ENCODE measurements at places on chromosomes 11 and 22.

DNA sequence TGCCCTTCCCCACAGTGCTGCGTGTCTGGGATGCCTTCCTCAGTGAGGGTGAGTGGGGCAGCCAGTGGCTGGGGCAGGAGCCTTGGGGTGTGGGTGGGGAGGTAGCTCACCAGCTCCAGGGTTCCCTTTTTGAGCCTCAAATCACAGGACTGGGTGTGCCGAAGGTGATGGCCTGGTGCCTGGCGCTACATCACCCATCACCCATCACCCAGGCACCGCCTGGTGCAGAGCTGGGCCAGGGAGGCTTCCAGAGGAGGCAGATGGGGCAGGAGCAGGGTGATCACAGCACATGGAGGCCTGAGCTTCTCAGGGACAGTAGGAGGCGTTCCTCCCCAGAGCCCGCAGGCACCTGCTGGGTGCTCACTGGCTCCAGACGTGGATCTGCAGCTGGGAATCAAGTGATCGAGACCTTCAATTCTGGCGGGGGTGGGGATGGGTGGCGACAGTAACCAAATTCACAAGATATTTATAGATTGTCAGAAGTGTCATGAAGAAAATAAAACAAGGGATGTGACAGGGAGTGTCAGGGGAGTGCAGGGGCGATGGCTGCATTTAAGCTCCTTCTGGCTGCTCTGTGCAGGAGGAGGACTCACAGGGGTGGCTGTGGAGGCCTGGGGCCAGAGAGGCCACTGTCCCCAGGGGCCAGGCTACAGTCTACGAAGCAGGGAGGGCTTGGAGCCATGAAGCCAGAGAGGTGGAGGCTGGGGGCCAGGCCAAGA lies 3.2 kb downstream of the TBC1D10C start:
- no peak for DNase-seq

GRCh38 chr11:111352231-111352746 lies 26.8 kb downstream of the POU2AF1 start:
- no peak for DNase-seq

DNA sequence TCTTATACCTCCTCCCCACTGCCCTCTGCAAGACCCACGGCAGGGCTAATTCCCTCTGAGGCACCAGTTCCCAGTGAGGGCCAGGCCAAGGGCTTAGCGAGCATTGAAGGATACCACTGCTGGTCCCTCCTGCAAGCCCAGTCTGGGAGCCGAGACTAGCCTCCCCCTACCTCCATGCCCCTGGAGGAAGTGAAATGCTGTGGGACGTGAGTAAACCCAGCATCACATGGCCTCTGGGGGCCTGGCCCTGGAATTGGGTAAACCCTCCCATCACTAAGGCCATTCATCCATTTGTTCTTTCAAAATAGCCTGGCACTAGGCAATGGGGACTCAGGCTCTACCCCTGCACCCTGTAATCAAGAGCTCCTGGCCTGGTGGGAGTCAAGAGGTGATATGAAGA lies 24.7 kb downstream of the ARAP1 start:
- DNase-seq = no peak

GRCh38 chr22:36611241-36611976 lies 82.4 kb upstream of the EIF3D start:
- no peak for DNase-seq

- no peak for DNase-seq
Observed at GRCh38 chr11:8757047-8757446, 74.5 kb downstream of the RPL27A start.

GRCh38 chr11:59510941-59511589 lies at the start of gene OR4D9:
OR4D9 (plus strand) TSS chr11:59511539; CDS start chr11:59514913, 3,374 bp downstream.
- no peak for DNase-seq

GRCh38 chr11:130848361-130849214 lies 67.7 kb downstream of the SNX19 start:
- DNase-seq = no peak

- DNase-seq = peak; percentile 46
Observed at GRCh38 chr22:19143967-19144400, 467 bp downstream of the ESS2 start.

DNA sequence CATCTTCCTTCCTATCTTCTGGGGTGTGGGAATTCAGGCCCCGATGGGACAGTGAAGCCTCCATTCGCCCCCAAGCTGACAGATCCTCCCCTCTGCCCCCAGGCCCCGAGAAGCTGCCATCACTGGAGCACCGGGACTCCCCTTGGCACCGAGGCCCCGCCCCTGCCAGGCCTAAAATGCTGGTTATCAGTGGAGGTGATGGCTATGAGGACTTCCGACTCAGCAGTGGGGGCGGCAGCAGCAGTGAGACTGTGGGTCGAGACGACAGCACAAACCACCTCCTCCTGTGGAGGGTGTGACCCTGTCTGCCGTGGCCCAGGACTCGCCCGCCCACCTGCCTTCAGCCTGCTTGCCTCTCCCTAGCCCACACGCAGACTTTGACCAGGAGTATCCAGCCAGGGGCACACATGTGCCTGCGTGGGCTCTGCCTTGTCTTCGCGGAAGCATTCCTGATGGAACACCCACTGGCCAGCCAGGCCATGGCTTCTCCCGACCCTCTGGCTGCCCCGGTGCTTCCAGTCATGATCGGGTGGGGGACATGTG lies 8.6 kb upstream of the RELT start:
- DNase-seq = no peak

- no peak for DNase-seq
Observed at GRCh38 chr11:25197515-25197914, 700.7 kb downstream of the LUZP2 start.

GRCh38 chr11:36890841-36891240 lies 292.8 kb upstream of the RAG2 start:
- DNase-seq = no peak

- DNase-seq = no peak
Observed at GRCh38 chr11:2409611-2410468, 9.3 kb downstream of the TSSC4 start.

- DNase-seq = no peak
Observed at GRCh38 chr22:43440556-43440955, 28.7 kb downstream of the MPPED1 start.

- DNase-seq = no peak
Observed at GRCh38 chr11:36558571-36559413, 9.0 kb upstream of the RAG1 start.

- DNase-seq = no peak
Observed at GRCh38 chr11:16895306-16895705, 118.9 kb downstream of the PLEKHA7 start.

- no peak for DNase-seq
Observed at GRCh38 chr11:42337786-42338455, 878.5 kb upstream of the LRRC4C start.

- no peak for DNase-seq
Observed at GRCh38 chr22:36279219-36279666, 26.3 kb downstream of the APOL1 start.

DNA sequence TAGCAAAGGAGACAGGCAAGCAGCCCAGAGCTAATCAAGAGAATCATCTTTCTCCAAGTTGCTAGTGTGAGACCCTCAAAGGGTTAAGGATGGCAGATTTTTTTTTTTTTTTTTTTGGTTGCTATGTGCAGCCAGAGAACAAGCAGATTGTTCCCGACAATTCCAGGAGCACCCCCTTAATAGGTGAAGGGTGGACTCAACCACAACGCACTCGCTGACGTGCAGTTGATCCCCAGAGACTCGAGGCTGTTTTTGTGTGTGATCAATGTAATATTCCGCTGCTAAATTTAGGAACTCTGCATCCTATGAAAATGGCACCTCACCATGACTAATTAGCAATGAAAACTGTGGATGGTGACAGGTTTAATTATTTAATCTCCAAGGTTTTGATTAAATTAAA lies 789.0 kb downstream of the KCNA4 start:
- DNase-seq = no peak

DNA sequence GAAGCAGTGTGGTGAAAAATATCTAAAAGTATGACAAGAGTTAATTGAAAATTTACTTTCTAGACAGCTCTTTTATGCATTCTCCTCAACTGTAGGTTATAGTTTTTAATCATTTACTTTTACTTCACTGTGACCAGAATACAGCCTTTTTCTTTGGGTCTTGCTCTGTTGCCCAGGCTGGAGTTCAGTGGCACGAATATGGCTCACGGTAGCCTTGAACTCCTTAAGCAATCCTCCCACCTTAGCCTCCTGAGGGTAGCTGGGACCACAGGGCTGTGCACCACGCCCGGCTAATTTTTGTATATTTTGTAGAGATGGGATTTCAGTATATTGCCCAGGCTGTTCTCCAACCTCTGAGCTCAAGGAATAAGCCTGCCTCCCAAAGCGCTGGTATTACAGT lies 5.3 kb downstream of the SC5D start:
- no peak for DNase-seq

- DNase-seq = no peak
Observed at GRCh38 chr22:30591191-30591587, 521 bp downstream of the PES1 start.

DNA sequence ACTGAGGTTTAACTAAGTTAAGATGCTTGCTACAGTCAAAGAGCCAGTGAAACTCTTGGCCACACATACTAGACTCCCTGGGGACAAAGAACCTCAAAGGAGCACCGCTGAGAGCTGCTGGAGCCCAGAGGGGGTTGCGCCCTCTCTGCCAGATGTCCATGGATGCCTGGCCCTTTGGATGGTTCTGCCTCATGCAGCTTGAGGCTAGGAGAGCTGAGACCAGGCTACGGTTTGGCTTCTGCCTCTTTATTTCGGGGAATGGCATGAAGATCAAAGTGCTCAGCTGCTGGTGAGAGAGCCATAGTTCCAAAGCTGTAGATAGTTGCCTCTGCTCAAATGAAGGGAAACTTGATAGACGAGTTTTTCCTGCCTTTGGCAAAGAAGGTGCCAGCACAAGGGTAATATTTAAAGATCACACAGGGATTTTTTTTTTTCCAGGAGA lies 43.0 kb downstream of the RASSF10 start:
- no peak for DNase-seq

DNA sequence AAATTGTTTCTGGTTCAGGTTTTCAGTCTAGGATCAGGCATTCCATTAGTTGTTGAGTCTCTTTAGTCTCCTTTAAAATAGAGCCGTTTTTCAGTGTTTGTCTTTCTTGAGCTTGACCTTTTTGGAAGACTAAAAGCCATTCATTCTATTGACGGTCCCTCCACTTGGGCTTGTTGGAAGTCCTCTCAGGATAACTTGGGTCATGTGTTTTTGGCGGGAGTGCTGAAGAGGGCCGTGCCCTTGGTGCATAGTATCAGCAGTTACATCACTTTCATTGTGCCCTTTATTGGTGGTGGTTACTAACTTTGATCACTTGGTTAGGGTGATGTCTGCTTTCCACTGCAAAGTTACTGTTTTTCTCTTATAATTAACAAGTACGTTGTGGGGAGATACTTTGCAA lies 20.8 kb downstream of the CECR2 start:
- no peak for DNase-seq

DNA sequence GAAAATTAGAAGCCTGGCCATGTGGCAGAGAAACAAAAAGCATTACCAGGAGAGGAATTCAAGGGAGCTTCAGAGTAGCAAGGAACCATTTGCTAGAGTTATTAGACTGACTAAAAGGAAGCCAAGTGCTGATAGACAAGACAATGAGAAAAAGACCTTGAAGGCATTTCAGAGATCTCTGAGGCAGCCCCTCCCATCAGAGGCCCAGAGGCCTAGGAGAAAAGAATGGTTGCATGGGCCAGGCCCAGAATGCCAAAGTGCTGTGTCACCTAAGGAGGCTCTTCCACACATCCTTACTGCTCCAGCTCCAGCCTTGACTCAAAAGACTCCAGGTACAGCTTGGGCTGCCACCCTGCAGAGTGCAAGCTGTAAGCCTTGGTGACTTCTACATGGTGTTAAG lies 61.8 kb upstream of the POU2AF2 start:
- DNase-seq = no peak

- DNase-seq = no peak
Observed at GRCh38 chr22:37647317-37647716, 7.8 kb downstream of the SH3BP1 start.

GRCh38 chr11:103051151-103051801 lies 40.7 kb downstream of the DCUN1D5 start:
- no peak for DNase-seq

- no peak for DNase-seq
Observed at GRCh38 chr11:74319139-74319816, 7.8 kb upstream of the P4HA3 start.

GRCh38 chr22:44839061-44839460 lies 86.7 kb downstream of the ARHGAP8 start:
- DNase-seq = no peak

- no peak for DNase-seq
Observed at GRCh38 chr11:118645066-118645715, 34.3 kb downstream of the TREH start.

Measured in activated T-helper 2 cell treated with anti-CD3 and anti-CD28 coated beads, Interferon-gamma antibody, Interleukin-2, Interleukin-4, amounts not matched to agents 10 μg/mL and 5 μg/mL and 100 μg/mL, durations not matched to agents 14 hours and 24 hours and 36 hours (primary cell).